Type B pancreatic cell (in vitro differentiated cells): ENCODE measurements at places on chromosomes 1 and 21.

DNA sequence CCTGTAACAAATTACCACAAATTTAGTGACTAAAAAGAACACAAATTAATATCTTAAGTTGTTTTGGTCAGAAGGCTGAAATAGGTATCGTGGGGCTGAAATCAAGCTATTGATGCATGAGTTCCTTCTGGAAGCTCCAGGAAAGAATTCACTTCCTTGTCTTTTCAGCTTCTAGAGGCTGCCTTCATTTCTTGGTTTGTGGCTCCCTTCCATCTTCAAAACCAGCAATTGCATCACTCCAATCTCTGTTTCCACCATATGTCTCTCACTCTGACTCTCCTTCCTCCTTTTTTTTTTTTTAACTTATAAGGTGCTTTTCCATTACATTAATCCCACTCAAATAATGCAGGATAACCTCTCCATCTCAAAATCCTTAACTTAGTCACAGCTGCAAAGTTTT, 78.4 kb downstream of the OLFM3 start:
- DNase-seq: no peak

DNA sequence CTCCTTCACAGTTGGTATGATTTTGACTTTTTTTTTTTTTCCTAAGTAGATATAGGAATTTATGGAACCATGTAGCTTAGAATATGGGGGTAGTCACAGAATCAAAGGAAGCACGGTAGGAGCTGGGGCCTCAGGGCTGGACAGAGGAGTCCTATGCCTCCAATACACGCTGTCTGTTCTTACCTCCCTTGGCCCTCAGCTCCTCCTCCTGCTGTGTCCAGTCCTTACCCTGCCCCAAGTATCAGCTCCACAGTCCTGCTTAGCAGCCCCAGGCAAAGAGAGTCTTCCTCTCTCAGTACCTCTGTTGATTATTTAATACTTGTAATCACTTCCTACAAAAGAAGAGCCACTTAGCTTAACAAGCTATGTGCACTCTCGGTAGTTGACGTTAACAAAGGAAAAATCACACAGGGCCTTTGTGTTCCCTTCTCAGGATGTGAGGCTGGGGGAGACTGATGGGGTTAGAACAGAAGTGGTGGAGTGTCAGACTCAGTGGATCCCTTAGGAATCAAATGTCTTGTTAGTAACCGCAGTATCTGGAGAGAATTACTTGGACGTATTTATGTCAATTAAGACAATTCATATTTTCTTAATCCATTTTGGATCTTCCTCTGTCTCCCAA, 292.3 kb downstream of the HHAT start:
- DNase-seq: no peak

- no peak for DNase-seq
Measured at GRCh38 chr1:62295921-62296491, 23.2 kb downstream of the KANK4 start.

- DNase-seq: no peak
Measured at GRCh38 chr1:185853739-185854138, 119.5 kb downstream of the HMCN1 start.

GRCh38 chr1:67018574-67018973, 35.4 kb downstream of the SLC35D1 start:
- no peak for DNase-seq

DNA sequence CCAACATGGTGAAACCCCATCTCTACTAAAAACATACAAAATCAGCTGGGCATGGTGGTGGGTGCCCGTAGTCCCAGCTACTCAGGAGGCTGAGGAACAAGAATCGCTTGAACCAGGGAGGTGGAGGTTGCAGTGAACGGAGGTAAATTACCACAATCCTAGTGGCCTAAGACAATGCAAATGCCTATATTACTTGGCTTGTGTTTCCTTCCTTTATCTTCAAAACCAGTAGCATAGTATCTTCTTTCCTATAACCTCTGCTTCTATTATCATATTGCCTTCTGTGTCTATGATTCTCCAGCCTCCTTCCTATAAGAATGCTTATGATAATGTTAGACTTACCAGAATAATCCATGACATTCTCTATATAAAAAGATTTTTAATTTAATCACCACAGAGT, 156.2 kb upstream of the RGS18 start:
- no peak for DNase-seq

GRCh38 chr1:108563808-108564207, 3.9 kb downstream of the EEIG2 start:
- no peak for DNase-seq

DNA sequence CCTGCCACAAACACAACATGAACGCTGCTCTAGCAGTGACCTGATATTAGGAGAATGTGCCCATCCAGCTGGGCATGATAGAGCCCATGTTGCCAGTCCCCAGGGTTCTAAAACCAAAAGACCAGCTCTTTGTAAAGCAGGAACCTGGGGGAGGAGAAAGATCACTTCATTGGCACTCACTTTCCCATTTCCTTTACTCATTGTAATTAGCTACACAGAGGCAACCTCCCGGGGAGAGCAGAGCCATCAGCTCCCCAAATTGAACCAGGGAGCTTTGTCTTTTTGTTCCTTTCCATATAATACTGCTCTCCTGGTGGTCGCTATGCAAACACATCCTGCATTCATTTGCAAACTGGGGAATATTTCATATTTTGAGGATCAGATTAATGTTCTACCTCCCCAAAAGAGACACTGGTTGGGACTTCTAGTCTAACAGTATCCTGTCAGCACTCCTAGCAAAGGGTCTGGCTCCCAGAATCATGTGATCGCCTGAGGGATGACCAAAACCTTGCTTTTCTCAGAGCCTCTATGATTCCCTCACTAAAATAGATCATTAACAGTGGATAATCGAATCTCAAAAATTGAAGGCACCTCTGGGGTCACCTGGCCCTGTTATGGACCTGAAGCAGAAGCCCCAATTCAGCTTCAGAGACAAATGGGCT, 76.7 kb upstream of the CD1D start:
- no peak for DNase-seq

GRCh38 chr1:6447818-6448748, 17.9 kb downstream of the TNFRSF25 start:
- no peak for DNase-seq

DNA sequence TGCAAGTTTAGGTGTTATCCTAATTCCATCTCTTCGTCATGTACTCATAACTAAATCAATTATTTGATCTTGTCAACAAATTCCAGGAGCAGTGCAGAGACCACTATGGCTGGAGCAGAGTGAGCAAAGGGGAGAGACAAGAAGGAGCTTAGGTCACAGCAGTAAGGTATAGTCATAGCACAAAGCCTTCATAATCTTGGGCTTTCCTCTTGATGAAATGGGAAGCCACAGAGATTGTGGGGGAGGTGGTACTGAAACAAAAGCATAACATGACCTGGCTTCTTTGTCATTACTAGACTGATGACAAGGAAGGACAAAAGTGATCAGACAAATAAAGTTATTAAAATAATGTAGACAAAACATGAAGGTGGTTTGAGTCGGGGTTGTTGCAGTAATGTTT, 60.1 kb upstream of the PTGS2 start:
- no peak for DNase-seq

GRCh38 chr1:9822897-9823692, 670 bp downstream of the CLSTN1 start:
- DNase-seq: peak; percentile 74

GRCh38 chr1:224506141-224506814, 71.7 kb upstream of the WDR26 start:
- no peak for DNase-seq

DNA sequence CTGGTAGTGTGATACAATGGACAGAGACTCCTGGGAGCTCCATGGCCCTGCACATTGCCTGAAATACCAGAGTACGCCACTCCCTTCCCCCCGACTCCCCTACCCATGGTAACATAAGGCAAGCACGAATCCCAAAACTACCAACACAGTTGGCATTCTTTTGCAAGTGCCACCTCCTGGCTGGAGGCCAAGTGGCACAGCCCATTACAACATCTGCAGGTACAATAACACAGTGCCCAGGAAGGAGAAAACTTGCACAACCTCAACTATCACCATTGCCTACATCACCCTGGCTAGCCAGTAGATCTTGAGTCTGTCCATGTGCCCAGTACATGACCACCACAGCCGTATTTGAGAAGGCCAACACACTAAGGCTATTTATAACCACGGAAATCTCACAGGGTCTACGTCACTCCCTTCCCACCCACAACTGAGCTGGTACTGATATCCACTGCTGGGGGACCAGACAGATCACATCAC, 11.7 kb downstream of the ADAMTS1 start:
- DNase-seq: no peak

DNA sequence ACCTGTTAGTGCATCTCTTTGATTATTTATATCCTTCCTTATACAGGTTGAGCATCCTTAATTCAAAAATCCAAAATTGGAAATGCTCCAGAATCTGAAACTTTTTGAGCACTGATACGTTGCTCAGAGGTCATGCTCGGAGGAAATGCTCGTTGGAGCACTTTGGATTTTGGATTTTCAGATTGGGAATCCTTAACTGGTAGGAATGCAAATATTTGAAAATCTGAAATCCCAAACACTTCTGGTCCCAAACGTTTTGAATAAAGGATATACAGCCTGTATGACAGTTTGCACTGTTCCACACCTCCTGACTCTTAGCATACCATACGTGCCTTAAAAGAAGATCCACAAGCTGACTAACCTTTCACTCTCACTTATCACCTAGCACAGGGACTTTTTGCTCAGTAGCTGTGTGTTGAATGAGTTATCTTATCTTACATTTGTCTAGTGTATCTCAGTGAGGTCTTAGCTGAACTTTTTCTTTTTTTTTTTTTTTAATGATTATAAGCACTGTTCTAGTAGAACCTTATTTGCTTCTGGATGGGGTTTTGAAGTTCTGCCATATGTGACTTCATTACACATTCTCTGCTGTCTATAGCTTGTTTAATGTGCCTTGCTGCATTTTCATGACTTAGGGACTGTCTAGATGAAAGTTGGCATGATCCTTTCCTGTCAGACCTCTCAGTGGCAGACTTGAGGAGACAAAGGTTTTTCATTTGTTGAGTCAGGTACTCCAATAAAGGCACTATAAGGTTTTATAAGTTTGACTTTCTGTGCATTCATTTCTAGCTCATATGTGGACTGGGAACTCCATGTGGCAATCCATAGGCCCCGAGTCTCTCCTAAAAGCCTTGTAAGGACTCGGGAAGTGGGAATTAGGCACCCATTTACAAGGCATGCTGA, 21.6 kb downstream of the PTGFRN start:
- DNase-seq: no peak

GRCh38 chr1:219837274-219837993, 90.9 kb downstream of the SLC30A10 start:
- DNase-seq: no peak

DNA sequence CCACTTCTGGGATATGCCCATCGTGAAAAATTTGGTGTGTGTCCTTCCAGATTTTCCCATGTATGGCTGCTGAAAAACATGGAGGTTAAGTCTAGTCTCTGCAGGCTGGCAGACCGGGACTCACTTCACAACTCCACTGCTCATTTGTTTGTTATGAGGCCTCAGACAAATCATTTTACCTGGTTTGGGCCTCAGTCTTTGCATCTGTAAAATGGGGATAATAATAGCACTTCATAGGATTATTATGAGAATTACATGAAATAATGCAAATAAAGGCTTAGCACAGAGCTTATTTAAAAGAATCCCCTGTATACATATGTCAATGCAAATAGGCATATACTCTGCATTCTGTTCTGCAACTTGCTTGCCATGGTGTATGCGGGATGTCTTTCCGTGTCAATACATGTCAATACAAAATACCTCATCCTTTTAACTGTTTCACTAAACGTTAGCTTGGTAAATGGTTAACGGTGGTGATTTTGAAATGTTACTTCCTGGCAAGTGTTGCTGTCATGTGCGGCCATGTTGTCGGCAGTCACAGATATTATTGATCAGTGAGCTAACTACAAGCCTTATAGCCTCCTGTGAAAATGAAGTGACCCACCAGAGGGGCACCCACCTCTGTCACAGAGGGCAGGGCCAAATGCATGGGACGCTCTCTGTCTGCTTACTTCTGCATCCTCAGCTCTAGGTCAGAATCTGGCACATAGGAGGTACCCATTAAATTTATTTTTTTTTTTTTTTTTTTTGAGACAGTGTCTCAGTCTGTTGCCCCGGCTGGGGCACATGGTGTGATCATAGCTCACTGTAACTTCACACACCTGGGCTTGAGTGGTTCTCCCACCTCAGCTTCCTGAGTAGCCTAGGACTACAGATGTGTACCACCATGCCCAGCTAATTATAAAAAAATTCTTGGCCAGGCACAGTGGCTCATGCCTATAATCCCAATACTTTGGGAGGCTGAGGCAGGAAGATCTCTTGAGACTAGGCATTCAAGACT, 4.3 kb downstream of the LCK start:
- DNase-seq: no peak

GRCh38 chr21:39088831-39089380, 94.3 kb downstream of the PSMG1 start:
- DNase-seq: no peak

GRCh38 chr21:44919913-44920693, 596 bp downstream of the ITGB2 start:
- DNase-seq: no peak

- DNase-seq: no peak
Measured at GRCh38 chr1:204373911-204374310, 14.2 kb upstream of the PLEKHA6 start.
